Activated CD4-positive, alpha-beta T cell treated with anti-CD3 and anti-CD28 coated beads, Interleukin-2, amount 50 U/mL, for 48 hours (primary cell): ENCODE measurements at places on chromosomes 13 and 19.

GRCh38 chr13:45511310-45512097 lies 46.8 kb downstream of the COG3 start:
- no peak for DNase-seq

DNA sequence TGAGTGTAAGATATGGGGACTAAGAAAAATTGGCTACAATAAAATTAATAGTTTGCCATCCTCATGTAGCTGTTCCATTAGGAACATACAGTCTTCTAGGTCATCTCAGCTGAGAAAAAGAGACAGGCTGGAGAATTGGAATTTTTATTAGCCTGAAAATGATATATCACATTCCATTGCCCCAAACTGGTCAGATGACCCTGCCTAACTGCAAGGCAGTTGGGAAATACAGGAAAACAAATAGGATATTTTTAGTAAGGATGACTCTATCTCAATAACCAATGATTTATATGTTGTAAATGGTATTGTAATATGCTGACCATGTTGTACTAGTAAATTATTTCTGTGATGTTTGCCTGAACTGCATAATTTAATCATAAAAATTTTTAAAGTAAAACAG lies 673.8 kb downstream of the PCDH9 start:
- DNase-seq, result no peak

DNA sequence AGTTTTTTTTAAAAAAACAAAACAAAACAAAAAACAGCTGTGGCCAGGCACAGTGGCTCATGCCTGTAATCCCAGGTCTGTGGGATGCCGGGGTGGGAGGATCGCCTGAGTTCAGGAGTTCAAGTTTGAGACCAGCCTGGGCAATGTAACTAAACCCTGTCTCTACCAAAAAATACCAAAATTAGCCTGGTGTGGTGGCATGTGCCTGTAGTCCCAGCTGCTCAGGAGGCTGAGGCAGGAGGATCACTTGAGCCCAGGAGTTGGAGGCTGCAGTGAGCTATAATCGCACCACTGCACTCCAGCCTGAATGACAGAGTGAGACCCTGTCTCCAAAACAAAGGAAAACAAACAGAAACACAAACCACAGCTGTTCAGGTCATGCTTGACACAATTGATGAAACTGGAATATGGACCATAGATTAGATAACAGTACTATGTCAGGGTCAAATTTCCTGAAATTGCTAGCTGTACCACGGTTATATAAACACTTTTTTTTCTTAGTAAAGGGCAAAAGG lies 6.9 kb upstream of the ANGPTL4 start:
- DNase-seq, result no peak

DNA sequence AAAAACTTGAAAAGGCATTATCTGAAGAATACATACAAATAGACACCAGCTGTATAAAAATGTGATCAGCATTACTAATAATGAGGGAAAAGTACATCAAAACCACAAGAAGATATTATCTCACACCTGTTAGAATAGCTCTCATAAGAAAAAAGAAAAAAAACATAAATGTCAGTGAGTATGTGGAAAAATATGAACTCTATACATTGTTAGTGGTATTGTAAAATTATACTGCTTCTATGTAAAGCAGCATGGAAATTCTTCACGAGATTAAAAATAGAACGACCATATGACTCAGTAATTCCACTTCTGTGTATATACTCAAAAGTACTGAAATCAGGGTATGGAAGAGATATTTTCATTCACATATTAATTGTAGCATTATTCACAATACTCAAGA lies 1146.4 kb downstream of the SLITRK5 start:
- no peak for DNase-seq

- no peak for DNase-seq
Observed at GRCh38 chr13:91351123-91351522, 3.6 kb downstream of the MIR17HG start.

DNA sequence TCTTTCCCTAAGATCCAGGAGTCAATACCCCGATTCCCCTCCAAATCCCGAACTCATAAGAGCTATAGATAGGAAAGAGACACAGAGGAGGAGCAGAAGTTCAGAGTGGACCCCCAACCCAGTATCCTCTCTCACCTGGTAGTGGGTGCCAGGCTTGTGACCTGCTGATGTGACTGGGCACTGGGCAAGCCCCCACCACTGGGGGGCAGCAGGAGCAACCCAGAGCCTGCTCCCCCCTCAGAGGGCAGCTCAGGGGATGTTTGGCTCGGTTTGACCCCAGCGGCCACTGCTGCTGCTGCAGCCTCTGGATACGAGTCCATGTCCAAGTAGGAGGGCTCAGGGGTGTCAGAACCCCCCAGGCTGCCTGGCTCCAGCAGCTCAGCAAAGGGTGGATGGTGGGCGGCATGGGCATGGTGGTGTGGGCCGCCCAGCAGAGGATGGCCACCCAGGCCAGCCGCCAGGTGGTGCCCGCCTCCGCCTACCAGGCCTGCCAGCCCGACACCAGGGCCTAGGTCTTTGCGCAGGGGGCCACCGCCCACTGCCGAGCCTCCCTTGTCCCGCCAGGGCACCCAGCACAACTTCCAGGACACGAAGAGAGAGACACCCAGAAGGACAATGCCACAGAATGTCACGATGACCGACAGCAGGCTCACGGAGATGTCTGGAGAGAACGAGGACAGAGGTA lies 7.4 kb downstream of the SYT3 start:
- DNase-seq, result no peak

- no peak for DNase-seq
Observed at GRCh38 chr19:31318790-31319425, 30.3 kb downstream of the TSHZ3 start.

DNA sequence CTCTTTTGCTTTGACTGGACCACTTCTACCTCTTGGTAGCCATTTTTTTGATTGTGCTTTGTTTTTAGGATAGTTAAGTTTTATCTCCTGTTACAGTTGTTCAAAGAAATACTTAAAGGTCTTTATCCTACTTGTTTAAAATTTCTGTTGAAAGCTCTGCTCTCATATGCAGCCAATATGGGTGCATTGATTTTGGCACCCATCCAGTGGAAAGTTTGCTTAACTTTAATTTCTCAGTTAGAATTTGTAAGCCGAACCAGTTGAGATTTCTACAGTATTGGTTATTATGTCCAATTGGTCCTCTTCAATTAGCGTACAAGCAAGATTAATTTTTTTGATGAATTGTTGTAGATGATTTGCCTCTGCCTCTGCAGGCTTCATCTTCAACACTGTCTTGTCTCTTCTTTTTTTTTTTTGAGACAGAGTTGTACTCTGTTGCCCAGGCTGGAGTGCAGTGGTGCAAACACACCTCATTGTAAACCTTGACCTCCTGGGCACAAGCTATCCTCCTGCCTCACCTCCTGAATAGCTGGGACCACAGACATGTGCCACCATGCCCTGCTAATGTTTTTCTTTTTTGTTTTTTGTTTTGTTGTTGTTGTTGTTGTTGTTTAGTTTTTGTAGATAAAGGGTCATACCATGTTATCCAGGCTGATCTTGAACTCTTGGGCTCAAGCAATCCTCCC lies 65.3 kb downstream of the MAB21L1 start:
- DNase-seq, result no peak

DNA sequence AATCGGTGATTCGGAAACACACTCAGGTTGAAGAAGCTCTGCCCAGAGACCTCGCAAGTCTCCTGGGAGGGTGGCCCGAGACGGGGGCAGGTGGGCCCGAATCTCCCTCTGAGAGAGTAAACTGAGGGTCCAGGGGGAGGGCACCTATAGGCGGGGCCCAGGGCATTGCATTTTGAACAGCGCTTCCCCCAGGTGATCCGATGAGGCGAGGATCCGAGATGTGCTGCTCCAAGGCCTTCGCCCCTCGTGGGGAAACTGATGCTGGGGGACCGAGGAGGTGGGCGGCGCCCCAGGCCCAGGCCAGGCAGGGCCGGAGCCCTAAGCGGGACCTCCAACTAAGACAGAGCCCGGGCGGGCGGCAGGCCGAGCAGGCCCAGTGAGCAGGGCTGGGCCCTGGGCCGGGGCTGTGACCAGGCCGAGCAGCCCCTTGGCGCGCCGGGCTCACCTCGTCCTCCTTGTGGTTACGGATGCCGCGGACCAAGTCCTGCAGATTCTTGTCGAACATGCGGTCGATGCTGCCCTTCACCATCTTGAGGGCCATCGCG lies 500 bp downstream of the AP3D1 start:
- peak; percentile 37 for DNase-seq

GRCh38 chr19:49690656-49691242 lies at the start of gene CPT1C:
CPT1C (plus strand) TSS chr19:49691116; CDS start chr19:49692253, 1,137 bp downstream.
- peak; percentile 69 for DNase-seq

DNA sequence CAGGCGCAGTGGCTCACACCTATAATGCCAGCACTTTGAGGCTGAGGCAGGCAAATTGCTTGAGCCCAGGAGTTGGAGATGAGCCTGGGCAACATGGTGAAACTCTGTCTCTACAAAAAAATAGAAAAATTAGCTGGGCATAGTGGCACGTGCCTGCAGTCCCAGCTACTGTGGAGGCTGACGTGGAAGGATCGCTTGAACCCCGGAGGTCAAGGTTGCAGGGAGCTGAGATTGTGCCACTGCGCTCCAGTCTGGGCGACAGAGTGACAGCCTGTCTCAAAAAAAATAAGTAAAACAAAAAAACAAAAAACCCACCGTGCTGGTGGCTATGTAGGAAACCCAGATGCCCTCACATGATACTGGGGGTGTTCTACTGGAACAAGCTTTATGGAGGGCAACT lies 16.4 kb downstream of the PHLDB3 start:
- DNase-seq, result no peak

- DNase-seq, result no peak
Observed at GRCh38 chr13:43170506-43170905, 147.1 kb downstream of the DNAJC15 start.

DNA sequence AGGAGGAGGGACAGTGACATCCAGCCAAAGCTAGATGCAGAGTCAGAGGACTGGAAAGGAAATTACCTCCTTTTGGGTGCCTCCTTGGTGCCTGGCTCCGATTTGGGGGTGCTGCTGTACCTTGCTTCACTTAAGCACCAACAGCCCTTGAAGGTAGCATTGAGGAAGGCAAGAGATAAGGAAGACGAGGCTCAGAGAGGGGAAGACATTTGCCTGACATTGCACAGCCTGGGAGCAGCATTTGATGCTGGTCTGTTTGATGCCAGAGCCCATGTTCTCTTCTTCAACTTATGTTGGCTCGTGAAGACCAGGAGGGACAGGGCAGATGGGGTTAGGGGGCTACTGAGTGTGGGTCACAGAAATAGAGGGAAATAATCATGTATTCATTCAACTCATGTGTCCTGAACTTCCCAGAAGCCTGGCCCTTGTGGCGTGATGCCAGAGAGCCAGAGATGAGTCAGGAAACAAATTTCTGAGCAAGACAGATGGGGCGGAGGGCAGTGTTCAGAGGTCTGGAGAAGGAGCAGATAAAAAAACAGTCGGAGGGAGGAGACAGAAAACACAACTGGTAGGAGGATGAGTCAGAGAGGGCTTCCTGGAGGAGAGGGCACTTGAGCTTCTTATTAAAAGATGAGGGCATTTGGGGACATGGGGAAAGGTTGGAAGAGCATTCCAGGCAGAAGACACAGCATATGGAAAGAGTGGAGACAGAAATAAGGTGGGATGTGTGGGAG lies 3.0 kb upstream of the C19orf81 start:
- DNase-seq, result no peak

DNA sequence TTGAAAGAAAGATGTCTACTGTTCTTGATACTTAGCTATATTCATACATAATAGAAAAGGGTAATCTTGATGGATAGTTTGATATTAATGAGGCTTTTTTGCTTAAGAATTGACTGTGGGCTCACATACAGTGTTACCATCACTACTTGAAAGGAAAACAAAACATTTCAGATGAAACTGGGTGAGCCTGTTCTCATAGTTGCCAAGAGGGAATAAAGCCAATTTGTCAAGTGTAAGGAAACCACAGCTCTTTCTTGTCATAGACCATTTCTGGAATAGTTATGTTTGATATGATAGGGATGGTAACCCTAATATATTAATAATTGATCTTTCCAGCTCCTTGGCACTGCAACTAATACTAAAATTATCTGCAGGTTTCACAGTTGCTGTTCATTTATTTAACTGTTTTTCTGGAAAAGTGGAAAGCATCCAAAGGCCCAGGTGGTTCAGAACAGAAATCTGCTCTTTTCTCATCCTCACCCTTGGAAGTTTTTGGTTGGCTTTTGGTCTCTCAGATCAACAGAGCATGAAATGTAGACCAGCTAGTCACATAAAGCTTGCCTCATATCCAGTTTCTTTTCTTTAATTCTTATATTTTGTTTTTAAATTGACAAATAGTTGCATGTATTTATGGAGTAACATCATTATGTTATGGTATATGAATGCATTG lies 43.2 kb downstream of the ARHGEF7 start:
- no peak for DNase-seq

DNA sequence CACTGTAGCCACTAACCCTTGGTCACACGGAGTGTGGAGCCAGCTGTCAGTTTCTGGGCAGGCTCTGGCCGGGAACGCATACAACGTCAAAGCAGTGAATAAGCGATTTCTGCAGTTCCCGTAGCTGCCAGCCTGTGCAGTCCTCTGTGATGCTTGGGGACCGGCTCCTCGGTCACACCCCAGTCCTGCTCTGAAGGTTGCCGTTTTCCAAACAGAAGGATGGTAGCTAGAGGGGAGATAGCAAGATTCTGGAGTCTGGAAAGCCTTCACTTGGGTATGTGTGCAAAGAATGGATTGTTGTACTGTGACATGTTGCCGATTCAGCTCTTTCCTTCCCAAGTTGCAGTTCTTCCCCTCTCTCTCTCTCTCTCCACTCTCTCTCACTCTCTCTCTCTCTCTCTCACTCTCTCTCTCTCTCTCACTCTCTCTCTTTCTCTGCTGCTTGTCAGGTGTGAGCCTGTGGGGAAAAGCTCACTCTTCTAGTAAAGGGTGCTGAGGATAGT lies 38.7 kb upstream of the C1QTNF9 start:
- DNase-seq, result peak; percentile 60

DNA sequence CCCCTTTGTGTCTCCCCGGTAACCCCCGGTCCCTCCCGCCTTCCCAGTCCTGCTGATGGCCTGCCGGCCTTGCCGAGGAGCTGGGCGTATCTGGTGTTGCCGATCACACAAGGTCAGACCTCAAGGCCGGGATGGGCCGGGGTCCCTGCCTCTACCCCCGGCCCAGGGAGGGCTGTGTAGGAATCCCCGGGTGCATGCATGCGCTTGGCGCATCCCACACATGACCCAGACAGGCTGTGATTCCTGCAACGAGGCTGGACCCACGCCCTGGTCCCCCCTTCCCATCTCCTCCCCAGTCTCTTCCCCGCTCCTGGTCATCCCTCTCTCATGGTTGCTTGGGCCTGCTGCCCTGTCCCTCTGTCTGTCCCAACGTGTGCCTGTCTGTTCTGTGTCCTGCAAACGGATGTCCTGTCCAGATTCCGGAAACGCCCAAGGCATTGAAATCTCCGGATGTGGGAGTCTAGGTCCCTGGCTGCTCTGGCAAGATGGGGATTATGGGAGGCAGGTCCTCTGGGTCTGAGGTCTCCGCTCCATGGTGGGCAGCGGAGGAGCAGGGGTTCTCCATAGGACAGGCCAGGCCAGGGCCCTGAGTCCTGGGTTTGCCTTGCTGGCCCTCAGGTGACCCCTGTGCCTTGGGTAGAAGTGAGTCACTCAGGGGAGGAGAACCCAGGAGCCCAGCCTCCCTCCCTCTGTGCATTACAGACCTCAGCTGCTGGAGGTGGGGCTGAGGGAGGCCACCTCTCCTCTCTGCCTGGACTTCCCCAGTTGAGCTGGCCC lies 1.6 kb downstream of the PKN1 start:
- peak; percentile 41 for DNase-seq

GRCh38 chr13:48158915-48159314 lies 64.0 kb upstream of the MED4 start:
- DNase-seq, result no peak
